SK-MEL-5 (cell line): ENCODE measurements at places on chromosomes 2 and 18. TPM values are rescaled to one million over a fixed set of nuclear protein-coding genes. Genes with fewer than 3 reads are reported as not detected.

RNF125 gene
- 41.4 and 53.3 TPM in 2 replicates for total RNA-seq

MREG gene
- total RNA-seq, result 128 and 133 TPM in 2 replicates

POTEE gene
- not detected in 2 replicates for total RNA-seq

POMC gene
- not detected in 2 replicates for total RNA-seq

ABCG8 gene
- total RNA-seq, result not detected in 2 replicates

MC5R gene
- not detected in 2 replicates for total RNA-seq

TWIST2 gene
- not detected in 2 replicates for total RNA-seq

UGT1A3 gene
- total RNA-seq, result not detected in 2 replicates

LRP2 gene
- 9.2 and 15.6 TPM in 2 replicates for total RNA-seq

EML6 gene
- 0.24 and 0.95 TPM in 2 replicates for total RNA-seq

CD8B2 gene
- not detected in 2 replicates for total RNA-seq

RAB12 gene
- total RNA-seq, result 30.8 and 35.3 TPM in 2 replicates

ASAP2 gene
- total RNA-seq, result 16.1 and 17.6 TPM in 2 replicates

SCN3A gene
- total RNA-seq, result 0.03 TPM in 2 replicates

HOXD11 gene
- total RNA-seq, result 0.37 and 0.53 TPM in 2 replicates

DNA sequence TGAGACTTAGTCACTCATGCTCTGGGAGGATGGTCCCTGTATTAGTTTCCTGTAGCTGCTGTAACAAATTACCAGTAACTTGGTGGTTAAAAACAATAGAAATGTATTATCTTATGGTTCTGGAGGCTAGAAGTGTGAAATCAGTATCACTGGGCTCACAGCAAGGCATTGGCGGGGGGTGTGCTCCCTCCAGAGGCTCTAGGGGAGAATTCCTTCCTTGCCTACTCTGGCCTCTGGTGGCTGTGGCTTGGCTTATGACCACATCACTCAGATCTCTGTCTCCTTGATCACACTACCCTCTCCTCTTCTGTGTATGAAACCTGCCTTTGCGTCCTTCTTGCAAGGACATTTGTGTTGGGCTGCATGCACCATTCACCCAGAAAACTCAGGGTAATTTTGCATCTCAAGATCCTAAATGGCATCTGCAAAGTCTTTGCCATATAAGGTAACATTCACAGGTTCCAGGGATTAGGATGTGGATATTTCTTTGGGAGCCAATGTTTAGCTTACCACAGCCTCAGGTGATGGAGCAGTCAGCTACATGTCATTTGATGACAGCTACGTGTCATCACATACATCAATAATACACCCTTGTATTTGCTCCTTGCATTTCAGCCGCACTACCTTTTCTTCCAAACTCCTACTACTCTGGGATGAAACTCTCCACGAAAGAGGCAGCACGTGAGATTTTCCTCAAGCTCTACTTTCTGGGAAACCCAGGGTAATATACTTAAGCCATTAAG, 49.6 kb upstream of the POU3F3 start:
- peak; percentile 14 for DNase-seq

- DNase-seq, result no peak
Observed at GRCh38 chr18:47512726-47513435, 261.4 kb upstream of the SKOR2 start.

- DNase-seq, result peak; percentile 49
Observed at GRCh38 chr2:84807063-84807485, 73.8 kb downstream of the TRABD2A start.

DNA sequence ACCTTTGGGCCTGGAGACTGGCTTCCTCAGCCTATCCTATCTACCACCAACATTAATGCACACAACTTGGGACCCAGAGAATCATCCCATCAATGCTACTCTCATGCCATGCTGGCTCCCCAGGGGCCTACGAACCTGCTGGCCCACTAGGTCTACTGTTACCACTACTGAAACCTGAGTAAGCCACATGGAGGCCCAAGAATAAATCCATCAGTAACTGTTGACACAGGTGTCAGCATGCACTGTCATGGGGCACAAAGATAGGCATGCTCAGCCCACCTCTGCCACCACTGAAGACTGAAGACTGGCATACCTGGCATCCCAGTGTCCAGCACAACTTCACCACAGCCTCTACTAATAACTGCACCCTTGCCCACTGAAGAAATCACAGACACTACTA, 71.1 kb upstream of the ACVR1C start:
- no peak for DNase-seq

GRCh38 chr2:23662941-23663920, 263.7 kb downstream of the ATAD2B start:
- no peak for DNase-seq

- no peak for DNase-seq
Observed at GRCh38 chr2:143728498-143728897, 599.3 kb downstream of the ARHGAP15 start.

GRCh38 chr18:10124071-10124470, 210.3 kb downstream of the VAPA start:
- no peak for DNase-seq

DNA sequence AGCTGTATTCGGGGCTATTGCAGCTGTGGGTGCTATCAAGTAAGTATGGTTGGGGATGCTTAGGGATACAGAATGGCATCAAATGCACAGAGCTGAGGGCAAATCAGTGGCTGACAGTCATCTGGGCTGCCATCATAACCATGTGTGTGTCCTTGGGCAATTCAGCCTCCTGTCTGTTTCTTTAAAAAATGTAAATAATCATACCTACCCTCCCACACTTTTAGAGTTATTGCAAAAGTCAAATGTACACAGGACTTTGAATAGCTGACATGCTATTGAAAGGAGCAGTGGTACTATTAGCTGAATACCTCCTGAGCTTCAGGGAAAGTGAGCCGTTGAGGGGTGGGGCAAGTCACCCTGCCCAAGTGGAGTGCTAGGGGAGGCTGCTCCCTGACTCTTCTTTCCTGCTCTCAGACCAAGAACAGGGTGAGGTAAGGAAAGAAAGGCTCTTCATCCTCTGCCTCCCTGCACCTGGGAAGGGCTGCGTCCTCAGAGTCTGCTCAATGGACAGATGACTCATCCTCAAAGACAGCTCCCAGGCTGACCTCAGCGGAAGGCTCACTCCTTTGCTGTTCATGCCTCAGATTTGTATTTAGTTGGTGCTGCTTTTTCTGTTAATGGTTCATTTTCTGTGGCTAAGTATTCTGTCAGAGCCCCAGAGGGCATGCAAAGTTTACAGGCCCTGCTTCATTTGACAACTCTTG, 54.9 kb upstream of the BZW1 start:
- peak; percentile 28 for DNase-seq

- no peak for DNase-seq
Observed at GRCh38 chr2:171185165-171185818, 24.6 kb upstream of the TLK1 start.

- DNase-seq, result peak; percentile 89
Observed at GRCh38 chr2:100013892-100014677, 128.3 kb downstream of the AFF3 start.

- DNase-seq, result no peak
Observed at GRCh38 chr2:11658208-11659114, 11.5 kb downstream of the NTSR2 start.

DNA sequence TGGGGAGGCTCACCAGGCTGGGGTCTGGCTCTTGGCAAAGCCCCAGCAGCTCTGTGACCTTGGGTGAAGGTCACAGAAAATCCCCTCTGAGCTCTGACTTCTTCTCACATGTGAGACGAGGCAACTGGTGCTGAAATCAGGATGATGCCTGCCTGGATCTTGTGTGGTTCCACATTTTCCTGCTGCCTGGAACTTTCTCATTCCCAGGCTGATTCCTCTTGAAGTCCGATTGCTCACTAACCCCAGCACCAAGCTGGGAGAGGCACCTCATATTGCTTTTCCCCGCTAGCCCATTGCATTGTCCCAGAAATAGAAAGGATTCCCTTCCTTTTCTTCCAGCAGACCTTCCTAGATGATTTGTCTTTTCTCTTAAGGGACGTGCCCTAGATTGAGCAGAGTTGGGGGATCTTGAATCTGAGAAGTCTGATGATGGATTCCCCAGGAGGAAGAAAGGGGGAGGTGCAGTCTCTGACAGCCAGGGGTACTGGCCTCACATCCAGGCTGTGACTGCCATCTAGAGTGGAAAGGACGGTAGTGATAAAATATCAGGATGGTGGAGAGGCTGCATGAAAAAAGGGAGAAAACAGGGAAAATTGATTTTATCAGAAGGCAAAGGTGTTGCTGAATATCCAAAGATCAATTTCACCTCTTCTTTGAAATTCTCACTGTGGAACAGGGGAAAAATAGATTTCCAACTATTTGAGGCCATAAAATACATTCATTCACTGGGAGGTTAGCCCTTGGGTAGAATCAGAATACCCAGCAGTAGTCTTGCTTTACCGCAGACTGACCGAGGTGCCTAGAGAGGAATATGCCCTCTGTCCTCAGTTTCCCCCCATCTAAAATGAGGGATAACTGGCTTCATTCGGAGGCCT, 96.3 kb downstream of the FAM210A start:
- peak; percentile 86 for DNase-seq

DNA sequence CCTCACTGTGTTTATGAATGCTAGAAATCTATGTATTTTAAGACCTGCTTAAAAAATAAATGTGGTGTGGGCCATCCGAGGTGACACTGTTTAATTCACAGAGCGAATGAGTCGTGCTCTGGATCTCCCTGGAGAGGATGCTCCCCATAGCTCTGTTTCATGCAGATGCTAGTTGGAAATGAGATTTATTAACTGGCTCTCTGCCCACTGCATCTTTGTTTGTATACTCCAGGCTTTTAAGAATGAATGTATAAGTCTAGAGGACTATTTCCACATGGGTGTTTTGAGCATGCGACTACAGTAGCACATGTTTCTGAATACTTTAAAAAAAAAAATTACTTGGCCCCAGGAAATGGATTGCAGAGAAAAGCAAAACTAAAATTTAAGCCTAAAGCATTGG, 3.9 kb downstream of the MAPRE2 start:
- DNase-seq, result no peak

- DNase-seq, result no peak
Observed at GRCh38 chr18:73414598-73414997, 546.8 kb upstream of the NETO1 start.

- DNase-seq, result peak; percentile 12
Observed at GRCh38 chr18:3892152-3892551, 442.2 kb downstream of the TGIF1 start.

- no peak for DNase-seq
Observed at GRCh38 chr2:55877087-55877436, 46.5 kb downstream of the EFEMP1 start.

- no peak for DNase-seq
Observed at GRCh38 chr18:56639104-56639381, 651 bp upstream of the TXNL1 start.

DNA sequence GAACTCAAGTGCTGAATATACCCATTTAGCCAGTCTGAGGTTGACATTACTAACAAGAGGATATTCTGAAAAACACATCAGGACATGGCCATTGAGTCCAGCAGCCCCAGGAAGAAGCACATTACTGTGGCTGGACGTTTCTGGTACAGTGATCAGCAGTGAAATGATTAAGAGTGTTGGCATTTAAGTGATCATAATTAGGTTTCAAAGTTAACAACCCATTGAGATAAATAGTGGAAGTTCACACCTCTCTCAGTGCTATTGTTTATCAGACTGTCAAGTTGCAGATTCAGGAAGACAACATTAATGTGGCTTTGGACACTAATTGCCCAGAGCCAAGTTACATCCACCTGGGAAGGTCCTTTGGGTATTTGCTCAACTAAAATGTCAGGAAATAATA, 139.5 kb upstream of the GAREM1 start:
- no peak for DNase-seq

- DNase-seq, result no peak
Observed at GRCh38 chr18:57621246-57621604, 411 bp downstream of the NARS1 start.

- DNase-seq, result no peak
Observed at GRCh38 chr2:131115752-131116151, 10.6 kb downstream of the PLEKHB2 start.

DNA sequence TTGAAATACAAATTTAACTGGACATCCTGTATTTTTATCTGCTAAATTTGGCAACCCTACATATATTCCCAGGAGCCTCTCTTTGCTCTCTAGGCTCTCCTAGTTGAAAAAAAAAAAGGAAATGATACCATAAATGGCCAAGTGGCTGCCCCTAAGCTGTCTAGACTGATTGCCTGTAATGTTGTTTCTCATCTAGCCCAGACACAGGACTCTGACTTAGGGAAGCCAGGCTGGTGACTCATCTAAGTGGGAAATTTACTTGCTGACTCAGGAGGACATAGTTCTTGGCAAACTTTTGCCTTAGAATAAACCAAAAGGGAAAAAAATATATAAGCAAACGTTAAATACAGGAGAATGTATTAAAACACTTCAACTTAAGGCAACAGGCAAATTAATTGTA, 14.6 kb upstream of the ITGAV start:
- DNase-seq, result peak; percentile 52

- DNase-seq, result no peak
Observed at GRCh38 chr2:73925033-73925704, 1.5 kb upstream of the DGUOK start.

- DNase-seq, result no peak
Observed at GRCh38 chr2:164974221-164974620, 18.9 kb upstream of the SLC38A11 start.

GRCh38 chr18:46431522-46432171, 225.4 kb downstream of the LOXHD1 start:
- no peak for DNase-seq

GRCh38 chr2:112728378-112729175, 7.8 kb downstream of the NT5DC4 start:
- DNase-seq, result no peak

DNA sequence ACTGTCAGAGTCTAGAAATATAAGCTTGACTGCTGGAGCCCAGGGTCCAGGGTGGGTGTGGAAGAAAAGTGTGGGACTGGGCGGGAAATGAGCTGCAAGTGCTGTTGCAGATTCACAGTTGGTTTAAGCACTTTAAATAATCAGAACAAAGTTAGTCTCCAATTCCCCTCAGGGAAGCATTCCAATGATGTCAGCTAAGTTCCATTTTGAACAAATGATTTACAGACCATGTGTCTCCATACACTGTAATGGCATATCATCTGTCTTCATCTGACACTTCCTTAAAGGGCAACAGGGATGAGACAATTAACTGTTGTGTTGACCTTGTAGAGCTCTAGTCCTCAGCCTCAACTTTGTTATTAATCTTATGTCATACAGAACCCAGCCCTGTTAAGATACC, 31.5 kb upstream of the REG3A start:
- DNase-seq, result peak; percentile 15

DNA sequence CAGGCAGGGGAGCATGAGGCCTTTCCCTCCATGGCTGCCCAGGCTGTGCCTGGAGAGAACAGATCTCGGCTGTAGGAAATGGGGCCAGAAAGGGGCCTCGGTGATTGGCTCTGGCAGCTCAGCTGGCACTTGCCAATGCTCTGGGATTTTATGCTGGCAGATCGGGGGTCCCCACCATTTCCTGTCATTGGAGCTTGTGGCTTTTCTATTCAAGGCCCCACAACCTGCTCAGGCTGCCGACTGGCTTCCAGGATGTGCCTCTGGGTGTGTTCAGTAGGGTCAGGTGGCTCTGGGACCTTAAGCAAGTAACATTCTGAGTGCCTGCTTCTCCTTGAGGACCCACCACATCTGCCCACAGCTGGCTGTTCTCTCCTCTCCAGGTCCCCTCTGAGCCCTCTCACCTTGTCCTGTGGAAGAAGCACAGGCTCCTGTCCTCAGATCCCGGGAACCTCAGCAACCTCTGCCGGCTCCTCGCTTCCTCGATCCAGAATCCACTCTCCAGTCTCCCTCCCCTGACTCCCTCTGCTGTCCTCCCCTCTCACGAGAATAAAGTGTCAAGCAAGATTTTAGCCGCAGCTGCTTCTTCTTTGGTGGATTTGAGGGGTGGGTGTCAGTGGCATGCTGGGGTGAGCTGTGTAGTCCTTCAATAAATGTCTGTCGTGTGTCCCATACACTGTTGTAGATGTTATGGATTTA, 4.2 kb downstream of the GNLY start:
- DNase-seq, result no peak

GRCh38 chr2:27441958-27442919, at the start of gene KRTCAP3:
KRTCAP3 (plus strand) TSS chr2:27442381; CDS start chr2:27442413, 32 bp downstream.
- DNase-seq, result no peak
